ENCODE measurements at places on chromosomes 2 and 18. TPM values are rescaled to one million over a fixed set of nuclear protein-coding genes. Genes with fewer than 3 reads are reported as not detected.

MARCO gene
- polyA plus RNA-seq, result not detected

UBXN4 gene
- 149 TPM for polyA plus RNA-seq

CYP26B1 gene
- 16.8 TPM for polyA plus RNA-seq

TTC31 gene
- 26.6 TPM for polyA plus RNA-seq

CAPN13 gene
- polyA plus RNA-seq, result 0.93 TPM
